Common myeloid progenitor, CD34-positive (primary cell): ENCODE measurements at places on chromosomes 2 and 18.
A peak's percentile ranks its signal among the peaks of the same experiment; 100 is the strongest.

DNA sequence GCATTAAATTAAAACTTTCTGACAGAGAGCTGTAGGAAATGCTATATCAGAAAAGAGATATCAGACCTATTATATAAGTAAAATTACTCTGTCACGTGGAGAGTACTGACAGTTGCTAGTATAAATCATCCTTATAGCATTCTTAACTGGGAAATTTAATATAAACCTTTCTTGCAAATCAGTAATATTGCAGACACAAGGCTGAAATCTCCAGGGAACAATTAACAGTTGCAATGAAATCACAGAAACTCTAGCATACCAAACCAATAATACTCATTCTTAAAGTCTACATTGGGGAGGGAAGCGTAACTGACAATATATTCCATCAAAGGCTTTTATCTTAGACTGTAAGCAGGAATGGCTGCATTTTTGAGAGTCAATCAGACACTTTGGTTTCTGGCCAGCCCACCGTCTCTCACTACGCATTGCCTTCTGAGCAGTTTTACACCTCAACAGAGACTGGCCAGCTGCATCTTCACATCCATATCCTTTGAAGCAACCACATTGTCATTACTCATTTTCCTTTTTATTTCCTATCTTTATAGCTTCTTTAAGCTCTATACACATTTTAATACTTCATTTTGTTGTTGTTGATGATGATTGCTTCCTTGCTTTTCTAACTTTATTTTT lies 536.0 kb upstream of the CDH2 start:
- no peak for DNase-seq

- DNase-seq = no peak
Measured at GRCh38 chr2:33181466-33181865, 234.7 kb downstream of the LTBP1 start.

DNA sequence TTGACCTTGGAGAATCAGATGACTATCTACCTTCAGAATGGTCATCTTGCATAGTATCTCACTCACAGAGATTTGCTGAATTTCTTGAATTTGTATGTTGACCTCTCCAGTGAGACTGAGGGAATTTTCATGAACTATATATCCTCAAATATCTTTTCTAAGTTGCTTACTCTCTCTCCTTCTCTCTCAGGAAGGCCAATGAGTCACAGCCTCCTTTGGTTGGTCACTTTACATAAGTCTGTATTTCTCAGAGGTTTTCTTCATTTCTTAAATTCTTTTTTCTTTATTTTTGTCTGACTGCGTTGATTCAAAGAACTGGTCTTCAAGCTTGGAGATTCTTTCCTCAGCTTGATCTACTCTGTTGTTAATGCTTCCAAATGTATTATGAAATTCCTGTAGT lies 51.7 kb downstream of the VIT start:
- no peak for DNase-seq

GRCh38 chr2:16625201-16625729 lies 40.4 kb downstream of the CYRIA start:
- DNase-seq = peak; percentile 92

DNA sequence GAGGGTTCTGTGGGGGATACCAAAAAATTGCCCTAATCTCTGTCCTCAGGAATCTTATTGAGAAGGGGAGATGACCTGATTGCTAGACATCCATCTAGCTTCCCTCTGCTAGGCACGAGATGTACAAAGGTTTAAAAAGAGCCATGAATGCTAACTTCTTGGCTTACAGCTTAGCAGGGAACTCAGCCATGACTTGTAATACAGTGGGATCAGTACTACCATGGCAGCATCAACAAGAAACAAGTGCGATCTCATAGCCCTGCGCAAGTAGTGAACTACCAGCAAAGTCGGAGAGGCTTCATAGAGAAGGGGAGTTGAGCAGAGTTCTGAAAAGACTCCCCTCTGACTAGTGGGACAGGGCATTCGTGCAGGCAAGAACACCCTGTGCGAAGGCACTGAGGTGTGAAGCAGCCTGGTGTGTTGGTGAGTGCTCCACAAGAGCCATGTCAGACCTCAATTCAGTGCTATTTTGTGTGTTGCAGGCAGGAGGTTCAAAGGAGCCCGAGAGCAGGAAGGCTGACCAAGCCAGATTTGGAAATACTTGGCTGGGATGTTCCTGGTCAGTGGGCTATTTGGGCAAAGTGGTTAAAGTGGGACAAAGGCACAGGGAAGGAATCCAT lies 130.0 kb downstream of the FMNL2 start:
- no peak for DNase-seq

- no peak for DNase-seq
Measured at GRCh38 chr2:73020657-73021370, 50.7 kb downstream of the SFXN5 start.

DNA sequence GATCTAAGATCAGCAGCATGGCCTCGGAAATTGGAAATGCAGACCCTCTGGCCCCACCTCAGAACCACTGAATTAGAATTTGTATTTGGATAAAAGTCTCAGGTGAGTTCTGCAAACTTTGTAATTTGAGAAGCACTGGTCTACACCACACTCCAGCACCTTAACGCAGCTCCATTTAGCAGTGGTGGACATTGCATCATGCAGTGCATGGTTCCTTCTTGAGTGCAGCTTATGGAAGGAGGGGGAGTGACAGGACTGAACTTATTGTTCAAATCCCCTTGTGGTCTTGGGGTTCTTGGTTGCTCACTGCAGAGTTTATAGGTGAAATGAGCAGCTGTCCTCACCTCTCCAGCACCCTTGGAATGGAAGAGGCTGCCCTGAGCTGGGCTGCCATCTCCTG lies 17.4 kb upstream of the STEAP3 start:
- no peak for DNase-seq

GRCh38 chr2:84442888-84443287 lies 16.2 kb downstream of the SUCLG1 start:
- DNase-seq = peak; percentile 53

DNA sequence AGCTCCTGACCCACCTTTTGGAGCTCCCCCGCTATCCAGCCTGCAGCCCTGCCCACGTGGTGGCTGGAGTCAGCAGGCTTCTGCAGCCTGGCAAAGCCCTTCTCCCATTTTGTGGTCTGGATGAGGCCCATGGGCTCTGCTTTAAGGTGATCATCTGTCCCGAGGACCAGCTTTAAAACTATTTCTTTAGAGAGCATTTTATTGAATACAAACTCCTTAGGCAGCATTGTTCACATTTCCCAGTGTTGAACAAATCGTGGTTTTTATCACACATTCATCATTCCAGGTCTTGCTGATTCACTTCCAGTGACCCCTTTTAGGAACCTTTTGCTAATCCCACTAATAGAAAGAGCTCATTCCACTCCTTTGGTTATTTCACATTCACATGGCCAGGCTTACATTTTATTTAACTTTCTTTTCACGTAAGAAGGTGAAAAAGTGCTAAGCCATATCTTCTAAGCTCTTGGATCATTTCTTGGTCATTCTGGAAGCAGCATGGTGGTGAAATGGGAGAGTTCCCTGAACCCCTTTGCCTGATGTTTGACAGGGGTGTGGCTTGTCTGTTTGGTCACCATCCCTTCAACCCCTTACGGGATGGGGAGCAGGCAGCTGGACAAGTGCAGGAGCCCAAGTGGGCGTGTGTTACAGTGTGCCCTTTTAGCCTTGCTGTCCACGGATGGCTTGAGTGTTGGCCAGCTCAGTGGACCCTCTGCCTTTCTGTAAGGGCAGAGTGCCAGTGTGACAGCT lies 80.4 kb upstream of the RAPGEF4 start:
- no peak for DNase-seq

DNA sequence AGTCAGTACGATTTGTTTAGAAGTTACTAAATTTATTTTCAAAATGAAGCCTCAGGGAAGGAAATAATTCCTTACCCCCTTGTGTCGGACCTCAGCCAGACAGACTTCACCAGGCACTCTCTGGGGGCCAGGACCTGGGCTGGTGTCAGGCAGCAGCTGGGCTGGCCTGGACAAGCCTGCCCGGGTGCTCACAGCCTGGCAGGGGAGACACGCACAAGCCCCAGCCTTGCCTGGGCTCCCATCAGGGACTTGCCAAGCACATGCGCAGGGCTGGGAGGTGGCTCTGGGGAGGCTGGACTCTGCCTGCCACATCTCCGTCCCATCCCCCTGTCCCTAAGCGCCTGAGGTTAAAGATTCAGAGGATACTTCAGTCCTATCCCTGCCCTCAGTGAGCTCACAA lies 56.8 kb upstream of the HS6ST1 start:
- no peak for DNase-seq

DNA sequence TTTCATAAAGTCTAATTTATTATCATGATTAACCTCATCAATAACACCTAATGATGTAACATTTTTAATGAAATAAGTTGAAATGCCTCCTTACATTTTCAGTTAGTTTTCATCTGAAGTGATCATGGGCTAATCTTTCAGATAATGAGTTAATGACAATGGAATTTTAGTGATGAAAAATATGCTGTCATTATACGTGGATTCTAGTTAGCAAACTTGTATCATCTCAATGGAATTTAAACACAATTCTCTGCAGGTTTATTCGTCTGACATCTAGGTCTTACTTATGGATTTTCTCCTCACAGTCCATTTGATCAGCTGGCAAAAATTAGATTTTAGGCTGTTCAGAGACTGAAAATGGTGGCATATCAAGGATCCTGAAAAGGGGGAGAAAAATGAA lies 885.0 kb downstream of the SLC4A3 start:
- no peak for DNase-seq

DNA sequence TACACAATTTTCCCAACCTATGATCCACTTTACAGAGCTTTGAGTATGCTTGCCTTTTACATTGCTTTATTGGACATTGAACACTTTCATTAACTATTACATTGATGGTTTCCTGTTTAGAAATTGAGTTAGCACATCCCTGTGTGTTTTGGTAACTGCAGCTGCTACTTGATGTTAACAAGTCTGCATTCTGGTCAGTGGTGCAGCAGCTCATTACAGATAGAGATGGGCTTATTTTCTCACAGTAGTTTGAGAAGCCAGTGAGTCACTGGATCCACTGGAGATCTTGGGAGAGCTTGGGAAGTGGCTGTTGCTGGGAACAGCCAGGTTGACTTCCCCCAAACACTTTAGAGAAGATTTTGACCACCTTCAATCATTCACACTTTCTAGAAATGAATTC lies 150.5 kb downstream of the ARHGAP15 start:
- DNase-seq = no peak

- DNase-seq = no peak
Measured at GRCh38 chr2:205585449-205586383, 96.6 kb upstream of the NRP2 start.

- DNase-seq = peak; percentile 76
Measured at GRCh38 chr2:16773080-16773713, 107.6 kb upstream of the CYRIA start.

- DNase-seq = no peak
Measured at GRCh38 chr2:75928093-75928492, 217.4 kb upstream of the GCFC2 start.

- DNase-seq = no peak
Measured at GRCh38 chr2:43100883-43101662, 125.3 kb downstream of the ZFP36L2 start.

- no peak for DNase-seq
Measured at GRCh38 chr18:31990823-31991222, 27.8 kb upstream of the RNF125 start.

- DNase-seq = no peak
Measured at GRCh38 chr18:49345931-49346696, 114.3 kb downstream of the DYM start.
